LoVo (cell line): ENCODE measurements at places on chromosomes 7 and 10.

DNA sequence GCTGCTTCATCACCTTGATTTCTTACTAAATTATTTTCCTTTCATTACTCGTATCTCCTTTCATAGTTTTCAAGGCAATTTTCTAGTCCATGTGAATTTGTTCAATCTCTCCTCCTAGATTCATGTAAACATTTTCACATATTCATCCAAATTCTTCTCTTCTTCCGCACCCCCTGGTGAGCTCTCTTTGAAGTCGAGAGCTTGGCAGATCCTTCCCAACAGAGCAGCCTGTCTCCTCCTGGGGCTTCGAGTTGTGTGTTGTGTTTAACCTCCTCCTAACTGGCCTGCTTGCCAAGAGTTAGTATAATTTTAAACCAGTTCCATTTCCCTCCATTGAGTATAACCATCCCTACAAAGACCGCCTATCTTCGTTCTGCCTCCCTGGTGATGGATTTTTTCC is 272.4 kb upstream of the CELF2 start:
- DNase-seq = no peak

DNA sequence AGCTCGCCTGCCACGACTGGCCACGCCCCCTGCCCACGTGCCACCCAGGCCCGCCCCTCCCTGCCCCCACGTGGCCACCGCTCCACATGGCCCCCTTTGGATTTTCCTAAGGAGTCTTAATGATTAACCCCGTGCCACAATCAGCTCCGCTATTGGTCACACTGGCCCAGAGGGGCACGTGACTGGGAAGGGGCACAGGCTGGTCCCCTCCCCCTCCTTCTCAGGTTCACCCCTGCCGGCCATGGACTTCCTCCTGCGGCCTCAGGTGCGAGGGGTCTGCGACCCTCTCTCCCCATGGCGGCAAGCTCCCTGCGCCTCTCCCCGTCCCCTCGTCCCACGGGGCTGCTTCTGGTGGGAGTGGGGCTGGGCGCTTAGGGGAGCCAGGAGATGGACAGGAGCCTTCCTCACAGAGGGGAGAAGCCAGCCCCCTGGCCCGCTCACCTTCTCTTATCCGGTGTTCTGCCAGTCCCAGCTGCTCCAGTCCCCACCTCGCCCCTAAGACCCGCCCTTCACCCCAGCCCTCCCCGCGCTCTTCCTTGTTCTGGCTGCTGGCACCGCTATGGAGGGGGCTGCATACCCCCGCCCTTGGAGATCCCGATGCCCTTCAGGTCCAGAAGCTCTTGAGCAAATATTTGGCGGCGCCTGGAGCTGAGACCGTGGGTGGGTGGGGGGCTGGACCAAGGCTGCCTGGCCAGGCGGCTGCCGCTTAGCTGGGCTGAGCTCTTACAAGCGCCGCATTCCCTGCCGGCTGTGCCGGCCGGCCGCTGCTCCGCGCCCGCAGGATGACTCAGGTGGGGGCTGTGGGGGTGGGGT is 3.2 kb downstream of the SLC4A2 start:
- DNase-seq = no peak

DNA sequence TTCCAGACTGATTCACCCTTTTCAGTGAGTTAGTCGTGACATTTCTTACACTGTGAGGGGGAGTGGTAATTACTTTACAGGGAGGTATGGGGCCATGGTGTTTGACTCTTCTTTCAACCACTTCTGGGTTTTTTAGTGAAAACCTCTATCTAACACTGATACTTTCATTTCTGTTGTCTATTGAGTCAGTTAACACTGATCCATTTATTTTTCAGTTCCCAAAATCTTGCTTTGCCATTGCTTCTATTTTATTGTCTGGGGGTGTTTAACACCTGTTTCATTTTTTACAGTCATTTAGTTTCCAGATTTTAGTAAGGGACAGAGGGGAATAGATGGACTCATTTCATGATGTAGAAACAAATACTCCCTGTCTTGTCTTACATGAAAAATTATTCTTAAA is 61.5 kb downstream of the HELLS start:
- no peak for DNase-seq

DNA sequence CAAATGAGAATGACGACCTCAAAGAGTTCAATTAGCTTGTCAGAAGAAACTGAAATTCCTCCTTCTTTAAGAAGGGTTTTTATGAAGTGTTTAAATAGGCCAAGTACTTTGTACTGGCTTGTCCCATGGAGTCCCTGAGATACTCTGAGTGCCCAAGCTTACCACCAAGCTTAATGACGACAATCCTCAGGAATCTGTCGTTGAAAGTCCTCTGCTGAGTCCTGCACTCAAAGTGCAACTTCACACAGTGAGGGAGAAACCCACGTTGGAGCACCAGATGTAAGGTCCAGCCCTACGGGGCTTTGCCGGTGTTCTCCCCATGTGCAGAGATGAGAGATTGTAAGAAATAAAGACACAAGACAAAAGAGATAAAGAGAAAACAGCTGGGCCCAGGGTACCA is 42.8 kb upstream of the AKR1C2 start:
- DNase-seq = no peak

DNA sequence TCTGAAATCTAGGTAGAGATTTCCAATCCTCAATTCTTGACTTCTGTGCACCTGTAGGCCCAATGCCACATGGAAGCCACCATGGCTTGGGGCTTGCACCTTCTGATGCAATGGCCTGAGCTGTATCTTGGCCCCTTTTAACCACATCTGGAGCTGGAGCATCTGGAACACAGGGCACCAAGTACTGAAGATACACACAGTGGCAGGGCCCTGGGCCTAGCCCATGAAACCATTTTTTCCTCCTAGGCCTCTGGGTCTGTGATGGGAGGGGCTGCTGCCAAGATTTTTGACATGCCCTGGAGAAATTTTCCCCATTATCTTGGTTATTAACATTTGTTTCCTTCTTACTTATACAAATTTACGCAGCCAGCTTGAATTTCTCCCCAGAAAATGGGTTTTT is 39.1 kb downstream of the GCC1 start:
- no peak for DNase-seq

DNA sequence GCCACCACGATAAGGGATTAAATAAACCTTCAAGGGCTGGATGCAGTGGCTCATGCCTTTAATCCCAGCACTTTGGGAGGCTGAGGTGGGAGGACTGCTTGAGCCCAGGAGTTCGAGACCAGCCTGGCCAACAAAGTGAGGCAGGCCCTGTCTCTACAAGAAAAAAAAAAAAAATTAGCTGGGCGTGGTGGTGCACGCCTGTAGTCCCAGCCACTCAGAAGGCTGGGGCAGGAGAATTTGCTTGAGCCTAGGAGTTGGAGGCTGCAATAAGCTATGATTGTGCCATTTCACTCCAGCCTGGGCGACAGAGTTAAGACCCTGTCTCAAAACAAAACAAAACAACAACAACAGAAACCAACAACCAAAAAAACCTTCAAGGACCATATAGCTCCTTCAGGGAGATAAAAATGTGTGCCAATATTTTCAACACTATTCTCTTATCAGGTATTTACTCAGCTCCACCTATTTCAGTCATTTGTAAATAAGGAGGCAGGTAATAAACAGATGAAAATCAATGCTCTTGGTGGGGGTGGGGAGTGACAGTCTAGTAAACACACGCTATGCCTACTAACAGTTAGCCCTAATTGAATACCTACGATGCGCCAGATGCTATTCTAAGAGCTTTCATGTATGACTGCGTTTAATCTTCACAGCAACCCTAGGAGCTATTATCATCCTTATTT is 13.2 kb downstream of the BAIAP2L1 start:
- DNase-seq = no peak
